ENCODE measurements at places on chromosomes 6 and 20.

DNA sequence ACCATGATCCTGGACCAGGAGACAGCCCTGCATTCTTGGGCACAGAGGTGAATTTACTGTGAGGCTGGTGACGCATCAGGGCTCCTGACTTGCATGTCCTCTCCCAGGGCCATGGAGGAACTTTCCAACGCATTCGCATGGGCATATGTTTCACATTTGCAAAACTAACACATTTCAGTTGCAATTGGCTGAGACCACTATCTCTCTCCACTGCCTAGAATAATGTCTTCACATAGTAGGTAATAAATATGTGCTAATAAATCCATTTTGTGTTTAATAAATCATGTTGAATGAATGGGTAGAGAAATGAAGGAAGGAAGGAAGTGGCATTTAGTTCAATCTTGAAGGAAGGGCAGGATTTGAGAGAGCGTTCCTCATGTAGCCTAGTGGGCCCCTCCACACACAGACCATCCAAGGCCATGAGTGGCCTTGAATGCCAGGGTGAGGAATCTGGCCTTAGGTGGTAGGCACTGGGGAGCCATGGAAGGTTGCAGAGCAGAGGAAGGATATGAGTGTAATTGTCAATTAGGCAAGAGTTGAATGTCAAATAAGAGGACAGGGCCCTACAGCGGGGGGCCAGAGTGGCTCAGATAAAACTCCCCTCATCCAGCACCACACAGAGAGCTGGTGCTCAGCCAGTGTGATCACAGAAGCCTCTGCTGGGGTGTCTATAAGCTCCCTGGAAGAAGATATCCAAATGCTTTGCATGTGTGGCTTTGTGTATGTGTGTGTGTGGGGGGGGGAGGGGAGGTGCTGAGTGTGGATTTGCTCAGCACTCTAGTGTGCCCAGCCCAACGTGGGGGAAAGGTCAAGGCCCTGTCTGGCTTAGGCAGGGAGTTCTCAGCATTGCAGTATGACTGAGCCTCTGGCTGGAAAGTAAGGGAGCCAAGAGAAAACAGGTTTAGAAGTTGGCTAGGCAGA, 30.9 kb upstream of the CCN5 start:
- no peak for DNase-seq

GRCh38 chr6:142444376-142444775, 142.6 kb downstream of the ADGRG6 start:
- DNase-seq, result no peak

GRCh38 chr6:134003542-134003951, 48.9 kb downstream of the SLC2A12 start:
- DNase-seq, result no peak

DNA sequence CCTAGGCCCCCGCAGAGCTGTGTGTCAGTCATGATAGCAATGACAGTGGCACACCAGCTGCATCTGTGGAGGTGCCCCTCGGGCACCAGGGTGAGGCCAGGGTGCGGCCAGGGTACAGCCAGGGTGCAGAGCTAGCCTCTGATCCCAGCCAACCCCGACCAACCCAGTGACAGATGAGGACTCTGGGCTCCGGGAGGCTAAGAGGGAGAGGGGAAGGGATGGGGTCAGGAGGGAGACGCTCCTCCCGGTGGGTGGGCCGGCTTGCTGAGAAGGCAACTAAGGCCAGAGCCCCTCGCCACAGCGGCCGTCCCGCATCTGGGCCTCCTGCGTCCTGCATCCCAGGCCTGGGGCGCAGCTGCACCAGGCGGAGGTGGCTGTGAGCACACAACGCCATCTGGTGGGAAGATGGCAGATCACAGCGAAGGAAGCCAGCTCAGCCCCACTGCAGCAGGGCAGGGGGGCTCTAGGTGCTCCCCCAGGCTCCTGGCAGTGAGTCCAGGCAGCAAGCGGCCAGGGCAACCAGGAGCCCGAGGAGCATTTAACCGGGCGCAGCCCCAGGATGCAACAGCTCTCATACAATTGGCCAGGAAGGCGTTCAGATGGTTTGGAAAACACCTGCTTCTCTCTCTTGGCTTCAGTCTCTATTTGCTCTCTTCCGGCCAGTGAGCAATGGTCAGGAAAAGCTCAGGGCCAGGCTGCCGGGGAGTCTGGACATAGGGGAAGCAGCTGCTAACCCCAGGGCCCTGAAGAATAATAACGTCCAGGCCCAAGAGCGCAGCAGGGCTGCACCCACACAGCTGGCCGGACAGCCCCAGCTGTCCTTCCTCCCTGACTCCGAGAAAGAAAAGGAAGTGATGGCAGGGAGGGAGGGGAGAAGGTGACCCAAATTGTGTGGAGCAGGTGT, 169.4 kb downstream of the TAF4 start:
- no peak for DNase-seq

GRCh38 chr20:23632711-23633573, 4.8 kb downstream of the CST3 start:
- no peak for DNase-seq

DNA sequence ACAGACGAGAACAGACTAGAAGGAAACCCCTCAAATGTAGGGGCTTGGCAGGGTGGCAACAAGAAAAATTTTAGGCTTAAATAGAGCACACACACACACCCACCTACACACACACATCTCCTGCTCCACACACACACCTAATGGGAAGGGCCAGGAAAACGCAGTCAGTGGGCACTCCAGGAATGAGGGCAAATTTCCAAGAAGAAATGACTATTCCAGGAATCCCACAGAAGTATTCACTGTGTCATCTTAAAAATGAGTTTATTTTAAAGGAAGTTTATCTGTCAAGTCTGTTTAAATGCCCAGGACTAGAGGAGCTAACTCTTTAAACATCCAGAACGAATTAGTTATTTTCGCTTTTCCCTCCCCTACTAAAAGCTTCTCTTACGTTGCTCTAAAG, 13.0 kb downstream of the ALDH8A1 start:
- no peak for DNase-seq

- DNase-seq, result no peak
Measured at GRCh38 chr6:75483136-75483952, 10.3 kb downstream of the FILIP1 start.

DNA sequence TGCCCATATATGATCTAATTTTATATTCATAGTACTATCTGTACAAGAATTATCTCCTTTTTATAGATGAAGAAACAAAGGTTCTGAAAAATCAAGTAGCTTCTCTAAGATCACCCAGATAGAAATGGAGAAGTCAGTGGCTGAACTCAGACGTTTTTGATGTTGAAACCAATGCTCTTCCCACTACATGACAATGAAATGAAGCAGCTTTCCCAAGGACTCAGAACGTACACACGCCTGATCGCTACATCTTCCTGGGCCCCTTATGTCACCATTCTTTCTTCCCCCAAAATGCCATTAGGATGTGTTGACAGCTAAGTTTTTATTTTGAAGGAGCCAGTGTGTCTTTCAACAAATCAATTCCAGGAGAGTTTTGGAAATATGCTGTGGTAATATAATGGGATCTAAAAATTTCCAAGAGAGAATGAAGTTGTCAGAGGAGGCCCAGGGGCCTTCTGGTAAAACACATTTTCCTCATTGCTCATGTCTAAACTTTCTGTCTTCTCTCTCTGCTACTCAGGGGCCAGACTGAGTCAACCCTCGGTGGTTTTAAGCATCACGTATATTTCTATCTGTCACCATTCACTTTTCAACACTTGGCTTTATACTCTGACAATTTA, 98.1 kb upstream of the COL21A1 start:
- no peak for DNase-seq

DNA sequence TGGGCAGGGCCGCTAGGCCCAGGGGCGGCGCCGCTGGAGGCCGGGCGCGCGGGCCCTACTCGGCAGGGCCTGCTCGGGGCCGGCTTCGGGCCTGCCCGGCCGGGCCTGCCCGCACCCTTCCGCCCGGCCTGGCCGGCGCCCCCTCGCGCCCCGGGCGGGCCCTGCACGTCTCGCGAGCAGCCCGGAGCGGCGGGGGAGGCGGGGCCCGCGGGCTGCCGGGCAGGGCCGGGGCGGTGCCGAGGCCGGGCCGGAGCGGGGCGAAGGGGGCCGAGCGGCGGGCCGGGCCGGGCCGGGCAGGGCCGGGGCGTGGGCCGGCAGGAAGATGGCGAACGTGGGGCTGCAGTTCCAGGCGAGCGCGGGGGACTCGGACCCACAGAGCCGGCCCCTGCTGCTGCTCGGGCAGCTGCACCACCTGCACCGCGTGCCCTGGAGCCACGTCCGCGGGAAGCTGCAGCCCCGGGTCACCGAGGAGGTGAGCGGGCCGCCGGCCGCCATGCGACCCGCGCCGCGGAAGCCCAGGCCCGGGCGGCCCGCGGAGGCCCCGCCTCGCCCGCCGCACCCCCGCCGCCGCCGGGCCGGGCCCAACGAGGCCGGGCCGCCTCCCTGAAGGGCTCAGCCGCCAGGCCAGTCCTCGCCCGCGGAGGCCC, at the start of gene NPEPL1:
TSS of gene NPEPL1 (plus strand) at position 222 of the 647 bp plus-strand sequence. CDS start at position 323, 101 bp downstream.
- DNase-seq, result peak; percentile 8

DNA sequence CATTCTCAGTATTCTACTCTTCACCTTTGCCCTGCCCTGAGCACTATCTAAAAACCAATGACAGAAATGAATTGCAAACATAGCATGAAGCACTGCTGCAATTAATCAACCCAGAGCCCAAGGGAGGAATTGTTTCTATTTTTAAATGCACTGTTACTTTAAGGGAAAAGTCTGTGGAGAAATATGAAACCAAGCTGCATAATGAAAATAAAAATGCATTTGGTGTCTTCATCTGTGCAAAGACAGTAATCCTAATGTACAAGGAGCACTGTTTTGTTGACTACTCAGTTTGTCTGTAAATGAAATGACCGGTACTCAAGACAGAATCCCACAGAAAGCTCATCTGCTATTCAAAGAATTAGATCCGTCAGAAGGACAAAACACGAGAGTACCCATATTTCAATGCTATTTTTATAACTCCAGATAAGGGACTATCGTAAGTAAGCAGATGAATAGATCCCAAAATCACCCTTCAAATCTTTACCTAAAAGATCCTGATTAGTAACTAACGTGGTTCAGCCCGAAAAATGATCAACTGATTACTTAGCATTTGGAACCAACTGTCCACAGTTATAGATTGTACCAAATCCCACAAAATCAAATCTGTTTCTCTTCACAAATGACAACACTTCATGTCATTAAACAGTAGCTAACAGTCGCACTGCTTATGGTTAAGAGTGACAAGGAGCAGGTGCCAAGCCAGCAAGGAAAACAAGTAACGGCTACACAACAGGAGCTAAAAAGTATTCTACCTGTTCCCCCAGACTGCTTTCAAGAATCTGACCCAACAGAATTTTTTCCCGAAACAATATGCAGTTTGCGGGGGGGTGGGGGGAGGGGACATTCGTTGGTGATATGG, 2.4 kb downstream of the KIF13A start:
- DNase-seq, result no peak

DNA sequence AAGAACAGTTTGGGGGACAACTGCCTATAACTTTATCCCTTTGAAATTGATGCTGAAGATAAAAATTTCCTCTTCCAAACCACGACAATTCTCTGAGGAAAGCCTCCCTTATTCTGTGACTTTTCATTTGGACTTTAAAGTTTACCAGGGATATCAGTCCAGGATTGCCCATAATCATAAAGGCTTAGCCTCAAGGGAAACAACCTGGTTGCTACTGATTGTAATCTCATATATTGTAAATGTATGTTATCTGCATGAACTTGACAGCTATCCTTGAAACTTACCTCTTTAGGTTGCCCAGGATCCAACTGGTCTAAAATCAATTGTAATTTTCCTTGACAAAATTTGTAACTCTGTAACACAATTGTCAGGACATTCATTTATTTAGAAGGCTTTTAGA, 23.8 kb downstream of the TBC1D32 start:
- no peak for DNase-seq

DNA sequence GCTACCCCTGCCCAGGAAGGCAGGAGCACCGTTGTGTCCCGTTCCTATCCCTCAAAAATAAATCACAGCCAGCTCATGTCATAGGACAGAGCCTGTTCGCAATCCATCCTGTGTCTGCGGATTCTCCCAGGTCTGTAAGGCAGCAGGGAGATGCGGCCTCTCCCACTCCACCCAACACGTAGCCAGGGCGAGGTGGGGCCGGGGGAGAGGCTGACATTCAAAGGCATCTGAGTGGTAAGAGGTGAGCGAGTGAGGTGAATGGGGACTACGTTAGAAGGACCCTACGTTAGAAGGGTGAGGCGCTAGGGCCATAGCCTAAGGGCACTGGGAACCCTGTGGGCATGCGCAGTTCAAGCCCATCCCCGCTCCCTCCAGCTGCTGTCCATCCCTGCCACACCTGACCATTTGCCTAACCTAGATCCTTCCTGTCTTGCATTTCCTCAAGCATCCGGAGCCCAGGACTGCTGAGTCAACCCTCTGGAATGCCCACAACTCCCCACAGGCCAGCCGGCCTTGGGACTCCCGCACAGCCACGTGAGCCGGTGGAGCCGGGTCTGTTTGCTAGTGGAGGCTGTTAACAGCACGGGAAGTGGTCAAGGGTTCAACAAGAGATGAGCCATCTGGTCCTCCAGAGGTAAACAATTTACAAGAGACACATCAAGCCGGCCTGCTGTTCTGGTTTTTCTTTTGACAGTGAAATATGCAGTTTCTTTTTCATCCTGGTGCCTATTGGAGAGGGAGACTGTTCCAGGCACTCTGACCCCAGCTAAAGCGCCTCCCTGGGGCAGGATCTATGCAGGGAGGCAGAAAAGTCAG, 45.9 kb downstream of the RIPOR3 start:
- no peak for DNase-seq

- no peak for DNase-seq
Measured at GRCh38 chr6:138432063-138432356, 28.0 kb downstream of the HEBP2 start.
